IMR-90 (cell line): ENCODE measurements at places on chromosomes 16 and 17.

DNA sequence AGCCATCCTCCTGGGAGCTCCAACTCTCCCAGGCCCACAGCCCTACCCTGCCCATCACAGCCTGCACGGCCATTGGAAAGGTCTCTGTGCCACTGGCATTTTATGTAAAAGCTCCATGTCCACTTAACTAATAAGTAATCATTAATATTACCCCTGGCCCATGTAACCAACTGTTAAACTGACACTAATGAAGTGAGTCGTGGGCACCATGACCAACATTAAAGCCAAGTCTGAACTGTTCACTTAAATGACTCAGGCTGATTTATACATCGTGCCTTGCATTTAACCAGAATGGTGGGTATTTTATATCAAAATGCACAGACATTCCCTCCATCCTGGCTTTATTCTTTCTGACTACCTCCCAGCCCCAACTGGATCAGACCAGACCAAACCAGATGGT, 229.3 kb downstream of the SOX9 start:
- no peak for DNase-seq

DNA sequence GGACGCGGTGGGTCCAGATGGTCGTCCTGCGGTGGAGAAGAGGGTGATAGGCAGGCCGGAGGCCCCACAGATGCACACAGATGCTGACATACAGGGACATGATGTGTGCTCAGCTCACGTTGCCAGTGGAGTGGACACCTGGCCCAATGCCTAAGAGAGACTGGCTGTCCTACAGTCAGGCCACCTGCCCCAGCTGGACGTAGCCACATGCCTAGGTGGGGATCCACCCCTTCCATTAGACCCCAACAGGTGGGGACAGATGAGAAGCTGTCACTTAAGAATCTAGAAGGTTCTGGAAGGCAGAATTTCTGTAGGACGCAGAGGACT, 117.6 kb upstream of the ZNF750 start:
- DNase-seq: no peak

DNA sequence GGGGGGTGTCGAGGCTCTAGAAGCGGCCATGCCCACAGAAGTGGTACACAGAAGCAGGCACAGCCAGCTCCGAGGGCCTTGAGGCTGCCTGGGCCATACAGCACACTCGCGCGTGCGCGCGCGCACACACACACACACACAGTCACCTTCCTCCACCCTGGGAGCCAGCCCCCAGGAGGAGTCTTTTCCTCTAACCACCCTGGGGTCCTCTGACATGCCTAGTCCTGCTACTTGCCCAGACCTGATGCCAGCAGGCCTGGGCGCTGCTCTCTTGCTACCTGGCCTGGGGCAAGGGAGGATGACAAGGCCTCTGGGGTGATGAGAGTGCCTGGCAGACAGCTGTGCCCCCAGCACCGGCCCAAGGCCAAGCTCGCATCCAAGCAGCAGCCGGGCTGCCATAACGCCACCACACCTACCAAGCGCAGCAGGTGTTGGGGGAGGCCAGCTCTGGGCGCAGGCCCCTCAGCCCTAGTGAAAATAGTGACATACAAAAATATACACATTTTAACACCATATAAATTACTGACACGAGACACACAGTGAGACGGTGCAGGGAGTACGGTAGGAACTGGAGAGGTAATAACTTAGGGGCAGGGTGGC, 41.1 kb downstream of the TSC2 start:
- DNase-seq: no peak

- peak; percentile 96 for DNase-seq
These were observed at the start of gene CLEC16A for GRCh38 chr16:10944249-10945064. CLEC16A (plus strand) TSS chr16:10944564; CDS start chr16:10944718, 154 bp downstream.
